ENCODE measurements at places on chromosomes 4 and X.

DNA sequence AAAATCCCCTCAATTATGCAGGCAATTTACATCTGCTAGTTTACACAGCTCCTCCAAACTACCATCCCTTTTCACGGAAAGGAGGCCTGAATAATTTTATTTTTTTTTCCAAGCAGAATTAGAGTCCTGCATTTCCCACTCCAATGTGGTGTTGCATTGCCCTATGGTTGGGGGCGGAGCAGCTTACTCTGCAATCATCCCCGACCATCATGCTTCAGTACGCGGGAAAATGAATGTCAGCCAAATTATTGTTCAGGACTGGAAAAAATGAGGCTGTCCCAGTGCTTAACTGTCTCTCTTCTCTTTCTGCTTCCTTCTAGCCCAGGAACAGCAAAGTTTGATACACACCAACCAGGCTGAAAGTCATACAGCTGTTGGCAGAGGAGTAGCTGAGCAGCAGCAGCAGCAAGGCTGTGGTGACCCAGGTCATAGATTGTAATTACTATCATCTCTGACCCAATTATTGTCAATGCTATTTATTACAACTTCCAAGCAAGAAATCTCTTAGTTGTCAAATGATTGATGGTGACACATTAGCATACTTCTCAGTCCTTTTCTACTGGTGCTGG, 28.3 kb downstream of the MMRN1 start:
- DNase-seq: no peak

DNA sequence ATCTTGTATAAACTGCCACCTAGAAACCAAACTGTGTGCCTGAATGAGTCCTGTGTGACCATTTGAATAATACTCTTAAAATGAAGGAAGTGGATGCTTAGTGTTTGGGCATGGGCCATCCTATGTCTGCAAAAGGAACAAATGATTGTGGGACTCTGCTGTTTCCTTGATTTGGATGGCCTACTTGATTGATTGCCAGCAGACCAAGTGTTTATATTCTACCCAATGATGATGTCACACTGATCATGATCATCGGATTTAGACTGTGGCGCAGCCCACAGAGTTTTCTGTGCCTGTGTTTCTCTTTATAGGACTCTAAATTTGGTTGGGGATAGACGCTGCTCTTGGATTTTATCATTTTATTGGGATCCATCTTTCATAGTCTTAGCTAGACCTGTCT, 4.4 kb downstream of the SEPTIN11 start:
- no peak for DNase-seq

DNA sequence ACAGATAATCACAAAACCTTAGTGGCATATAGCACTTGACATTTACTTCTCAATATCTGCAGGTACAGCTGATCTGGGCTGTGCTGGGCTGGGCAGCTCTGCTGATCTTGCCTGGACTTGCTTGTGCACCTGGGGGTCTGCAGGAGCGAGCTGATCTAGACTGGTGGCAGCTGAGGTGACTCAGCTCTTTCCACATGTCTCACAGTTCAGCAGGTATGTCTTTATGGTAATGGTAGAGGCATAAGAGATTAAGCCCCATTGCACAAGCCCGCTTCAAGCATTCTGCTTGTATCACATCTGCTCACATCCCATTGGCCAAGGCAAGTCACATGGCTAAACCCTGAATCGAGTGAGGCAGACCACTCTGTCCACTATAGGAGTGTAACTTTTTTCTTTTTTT, 506.7 kb downstream of the BCOR start:
- DNase-seq: no peak

DNA sequence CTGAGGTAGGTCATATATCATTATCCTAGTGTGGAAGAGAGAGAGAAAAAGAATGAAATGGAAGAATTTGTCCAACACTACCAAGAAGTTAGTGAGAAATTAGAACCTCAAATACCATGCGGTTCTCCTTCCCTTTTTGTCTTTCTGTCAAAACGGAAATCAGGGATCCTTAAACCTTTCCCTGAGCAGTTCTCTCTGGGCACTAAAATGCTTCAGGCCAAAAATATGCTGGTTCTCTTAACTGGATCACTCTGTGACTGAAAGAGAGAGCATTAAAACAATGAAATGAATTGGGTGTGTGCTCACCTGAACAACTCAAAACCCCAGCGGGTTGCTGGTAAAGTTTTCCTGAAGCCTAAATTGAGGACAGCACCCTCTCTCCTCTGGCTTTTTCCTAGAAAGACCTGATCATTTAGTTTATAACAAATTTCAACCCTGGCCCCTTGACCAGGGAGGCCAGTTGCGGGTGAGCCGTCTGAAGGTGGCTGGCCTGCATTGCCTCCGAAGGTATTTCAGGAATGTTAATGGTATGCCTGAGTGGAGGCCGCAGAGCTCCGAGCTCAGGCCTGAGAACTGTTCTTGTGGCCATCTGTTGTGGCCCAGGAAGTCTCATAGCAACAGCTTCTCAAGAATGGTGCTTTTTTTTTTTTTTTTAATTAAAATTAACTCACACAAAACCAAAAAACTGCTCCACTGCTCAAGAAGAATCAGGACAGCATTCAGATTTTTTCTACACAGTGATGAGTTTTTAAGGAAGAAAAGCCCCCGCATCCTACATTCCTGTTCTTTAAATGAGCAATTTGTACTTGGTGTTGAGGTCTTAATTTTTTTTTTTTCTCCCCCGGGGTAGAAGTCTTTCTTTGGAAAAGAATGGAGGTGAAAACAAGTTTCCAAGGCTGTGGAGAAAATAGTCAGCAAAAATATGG, 155.1 kb downstream of the SHROOM3 start:
- DNase-seq: no peak

DNA sequence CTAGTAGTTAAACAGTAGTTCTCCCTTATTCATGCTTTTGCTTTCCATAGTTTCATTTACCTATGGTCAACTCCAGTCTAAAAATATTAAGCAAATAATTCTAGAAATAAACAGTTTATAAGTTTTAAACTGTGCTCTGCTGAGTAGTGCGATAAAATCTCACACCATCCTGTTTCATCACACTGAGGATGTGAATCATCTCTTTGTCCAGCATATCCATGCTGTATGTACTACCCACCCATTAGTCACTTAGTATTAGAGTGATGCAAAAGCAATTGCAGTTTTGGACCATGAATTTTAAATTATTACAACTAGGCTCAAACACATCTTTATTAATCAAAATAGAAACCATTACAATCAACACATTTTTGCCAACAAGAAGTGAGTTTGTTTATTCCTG, 187.4 kb downstream of the TEX13C start:
- DNase-seq: no peak
